ENCODE measurements at places on chromosomes 2 and 18. TPM values are rescaled to one million over a fixed set of nuclear protein-coding genes. Genes with fewer than 3 reads are reported as not detected.

ASXL3 gene
- 7.3 TPM for total RNA-seq

AGXT gene
- total RNA-seq: not detected

TMEM247 gene
- total RNA-seq: not detected

PLEK gene
- total RNA-seq: 9.4 TPM

LHCGR gene
- 4.2 TPM for total RNA-seq

ITGB6 gene
- 17.2 TPM for total RNA-seq

SULT1C4 gene
- total RNA-seq: 12.5 TPM

VWC2L gene
- 0.52 TPM for total RNA-seq

C2orf72 gene
- 1.0 TPM for total RNA-seq

NYAP2 gene
- total RNA-seq: 0.52 TPM

TUBB8B gene
- not detected for total RNA-seq

GREB1L gene
- 12.5 TPM for total RNA-seq

LOXHD1 gene
- total RNA-seq: 1.6 TPM

COLEC11 gene
- total RNA-seq: not detected

CYP27C1 gene
- total RNA-seq: 2.6 TPM
